SK-N-DZ (cell line): ENCODE measurements at places on chromosomes 3 and 15.
A peak's percentile ranks its signal among the peaks of the same experiment; 100 is the strongest.

DNA sequence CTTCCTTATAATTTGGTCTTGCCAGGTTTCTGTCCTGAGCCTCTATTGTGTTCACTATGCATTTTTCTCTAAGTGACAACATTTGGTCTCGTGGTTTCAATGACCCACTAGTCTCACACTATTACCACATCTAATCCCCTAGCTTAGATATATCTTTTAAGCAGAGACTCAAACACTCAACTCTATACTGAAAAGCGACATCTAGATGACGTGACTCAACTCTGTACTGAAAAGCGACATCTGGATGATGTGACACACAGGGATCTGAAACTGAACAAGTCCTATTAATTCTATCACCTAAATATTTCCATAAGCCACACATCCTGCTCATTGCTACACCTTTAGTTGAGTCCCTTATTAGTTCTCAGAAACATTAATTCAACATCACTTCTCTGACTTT lies 141.7 kb upstream of the MBNL1 start:
- no peak for DNase-seq

DNA sequence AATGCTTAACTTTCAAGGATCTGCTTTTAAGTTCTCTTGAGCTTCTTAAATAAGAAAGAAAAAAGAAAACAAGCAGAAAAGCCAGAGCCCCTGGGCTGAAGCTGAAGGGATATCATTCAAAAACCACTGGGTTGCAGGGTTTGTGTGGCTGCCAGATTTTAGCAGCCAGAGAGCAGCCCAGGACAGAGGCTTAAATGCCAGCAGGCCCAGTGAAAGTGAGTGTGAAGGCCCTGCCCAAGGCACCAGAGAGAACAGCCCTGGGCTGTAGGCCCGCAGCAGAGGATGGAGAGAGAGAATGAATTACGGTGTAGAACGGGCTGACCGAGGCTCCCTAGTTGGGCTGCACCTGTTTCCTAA lies 106.3 kb upstream of the BOC start:
- no peak for DNase-seq

GRCh38 chr3:69650066-69650419 lies 89.2 kb upstream of the MITF start:
- no peak for DNase-seq

GRCh38 chr3:40780291-40780924 lies 255.6 kb downstream of the ZNF621 start:
- DNase-seq, result no peak

- DNase-seq, result no peak
Measured at GRCh38 chr15:72796210-72796514, 12.6 kb upstream of the ADPGK start.

DNA sequence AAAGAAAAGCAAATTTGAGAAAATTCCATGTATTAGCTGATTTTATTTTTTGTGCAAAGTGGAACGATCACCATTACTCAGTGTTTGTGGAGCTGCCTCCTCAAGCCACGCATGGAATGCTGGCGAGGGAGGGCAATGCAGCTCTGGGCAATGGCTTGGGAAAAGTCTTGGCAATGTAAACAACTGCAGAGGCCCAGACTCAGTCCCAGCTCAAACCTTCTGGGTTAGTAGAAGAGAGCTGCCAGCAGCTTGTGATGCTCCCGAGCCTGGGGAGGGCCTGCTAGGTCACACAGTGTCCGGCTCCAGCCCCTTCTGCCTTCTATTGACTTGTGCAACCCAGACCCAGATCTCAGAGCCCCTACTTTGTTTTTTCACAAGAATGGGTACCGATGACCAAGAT lies 4.3 kb downstream of the EPHB1 start:
- DNase-seq, result no peak

DNA sequence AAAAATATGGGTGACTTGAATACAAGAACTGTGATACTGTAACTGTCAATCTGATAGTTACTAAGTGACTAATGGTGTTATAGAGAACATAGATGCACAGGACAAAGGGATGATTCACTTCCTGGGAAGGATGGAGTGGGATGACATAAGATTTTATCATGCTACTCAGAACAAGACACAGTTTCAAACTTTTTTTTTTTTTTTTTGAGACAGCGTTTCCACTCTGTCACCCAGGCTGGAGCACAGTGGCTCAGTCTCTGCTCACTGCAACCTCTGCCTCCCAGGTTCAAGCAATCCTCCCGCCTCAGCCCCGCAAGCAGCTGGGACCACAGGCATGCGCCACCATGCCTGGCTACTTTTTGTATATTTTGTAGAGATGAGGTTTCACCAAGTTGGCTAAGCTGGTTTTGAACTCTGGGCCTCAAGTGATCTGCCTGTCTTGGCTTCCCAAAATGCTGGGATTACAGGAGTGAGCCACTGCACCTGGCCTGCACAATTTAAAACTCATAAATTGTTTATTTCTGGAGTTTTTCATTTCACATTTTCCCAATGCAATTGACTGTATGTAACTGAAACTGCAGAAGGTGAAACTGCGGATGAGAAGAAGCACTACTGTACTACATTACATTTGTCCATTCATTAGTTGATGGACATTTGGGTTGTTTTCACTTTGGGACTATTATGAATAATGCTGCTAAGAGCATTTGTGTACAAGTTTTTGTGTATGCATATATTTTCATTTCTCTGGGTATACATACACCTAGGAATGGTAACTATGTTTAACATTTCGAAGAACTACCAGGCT lies 40.6 kb downstream of the ADIPOQ start:
- DNase-seq, result peak; percentile 28

- no peak for DNase-seq
Measured at GRCh38 chr3:79161941-79162340, 605.9 kb downstream of the ROBO1 start.

GRCh38 chr3:22121068-22121701 lies 370.2 kb upstream of the ZNF385D start:
- no peak for DNase-seq

DNA sequence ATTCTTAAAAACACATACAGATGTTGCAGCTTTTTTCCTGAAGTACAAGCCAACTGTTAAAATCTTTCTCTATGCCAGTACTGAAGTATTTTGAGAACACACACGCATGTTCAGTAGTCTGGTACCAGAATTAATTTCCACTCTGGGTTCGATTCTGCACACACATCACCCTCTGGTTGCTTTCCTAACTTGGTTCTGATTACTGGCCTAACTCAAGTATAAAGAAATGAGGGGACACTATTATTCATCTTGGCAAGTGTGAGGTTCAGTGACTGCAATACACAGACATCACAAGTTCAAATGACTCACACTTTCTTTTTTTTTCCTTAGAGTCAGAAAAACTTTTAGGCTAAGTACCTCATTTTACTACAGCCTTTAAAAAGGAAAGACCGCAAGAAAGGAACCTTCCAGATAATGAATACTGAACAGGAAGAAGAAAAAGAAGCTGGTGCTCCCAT lies 37.4 kb upstream of the LDHAL6B start:
- DNase-seq, result no peak

- no peak for DNase-seq
Measured at GRCh38 chr3:193901007-193901406, 234.9 kb upstream of the HES1 start.

DNA sequence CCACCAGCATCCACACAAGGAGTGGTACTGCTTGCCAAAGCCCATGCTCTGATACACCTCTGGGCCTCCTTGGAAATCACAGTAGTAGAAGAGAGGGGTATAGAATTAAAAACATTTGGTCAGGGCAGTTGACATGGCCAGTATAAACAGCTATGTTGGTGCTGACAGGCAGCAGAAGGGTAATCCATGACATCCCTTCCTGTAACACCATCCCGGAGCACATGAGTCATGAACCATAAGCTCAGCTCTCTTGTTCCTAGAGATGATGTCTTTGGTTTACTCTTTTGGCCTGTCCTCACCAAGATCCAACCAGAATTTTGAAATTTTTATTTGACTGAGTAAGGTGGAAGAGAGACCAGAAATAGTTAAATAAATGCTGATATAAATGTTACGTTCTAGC lies 132.6 kb upstream of the CTDSPL start:
- DNase-seq, result no peak

- DNase-seq, result no peak
Measured at GRCh38 chr3:72279068-72279604, 494.2 kb upstream of the PROK2 start.

GRCh38 chr3:152300029-152300731 lies 31.5 kb downstream of the MBNL1 start:
- no peak for DNase-seq

- peak; percentile 60 for DNase-seq
Measured at GRCh38 chr3:11982341-11982941, 21.7 kb upstream of the SYN2 start.

DNA sequence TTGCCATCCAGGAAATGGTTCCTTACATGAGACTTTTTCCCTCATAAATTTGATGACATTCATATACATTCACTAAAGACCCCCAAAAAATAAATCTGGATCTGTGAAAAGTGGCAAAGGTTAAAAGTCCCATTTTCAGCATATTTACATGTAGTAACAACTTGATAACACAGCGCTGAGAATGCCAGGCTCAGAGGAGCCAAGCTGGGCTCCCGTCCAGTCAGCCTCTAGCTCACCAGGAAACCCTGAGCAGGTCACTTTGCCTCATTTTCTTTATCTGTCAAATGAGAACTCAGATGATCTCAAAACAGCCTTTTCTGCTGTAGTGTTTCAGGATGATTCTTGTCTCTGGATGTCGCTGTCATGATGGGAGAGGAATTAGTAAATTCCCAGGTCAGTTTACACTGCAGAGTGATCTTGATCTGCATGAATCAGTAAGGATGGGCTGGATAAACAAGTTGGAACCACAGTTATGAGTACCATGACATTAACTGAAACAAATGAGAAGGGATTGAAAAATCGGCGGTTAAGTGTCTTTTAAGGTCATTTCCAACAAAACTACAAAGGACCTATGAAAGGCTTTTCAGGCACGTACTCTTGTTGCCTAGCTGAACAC lies 82.8 kb downstream of the PPARG start:
- DNase-seq, result no peak

DNA sequence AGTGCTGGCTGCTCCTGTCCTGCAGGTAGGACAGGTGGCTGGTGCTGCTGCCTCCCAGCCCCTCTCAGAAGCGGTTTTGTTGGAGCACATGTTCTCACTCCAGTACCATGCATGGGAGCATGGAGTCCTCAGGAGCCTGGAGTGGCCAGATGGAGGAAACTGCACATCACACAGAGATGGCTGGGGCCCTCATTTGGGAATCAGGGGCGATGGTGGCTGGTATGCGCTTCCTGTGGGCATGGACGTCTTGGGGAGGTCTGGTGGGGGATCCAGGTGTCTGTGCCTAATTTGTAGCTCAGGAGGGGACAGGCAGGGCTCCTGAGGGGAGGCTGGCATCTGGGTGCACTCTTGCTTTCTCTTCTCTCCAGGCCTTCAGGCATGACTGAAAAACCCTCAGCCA lies 168.2 kb downstream of the KLF13 start:
- DNase-seq, result no peak

DNA sequence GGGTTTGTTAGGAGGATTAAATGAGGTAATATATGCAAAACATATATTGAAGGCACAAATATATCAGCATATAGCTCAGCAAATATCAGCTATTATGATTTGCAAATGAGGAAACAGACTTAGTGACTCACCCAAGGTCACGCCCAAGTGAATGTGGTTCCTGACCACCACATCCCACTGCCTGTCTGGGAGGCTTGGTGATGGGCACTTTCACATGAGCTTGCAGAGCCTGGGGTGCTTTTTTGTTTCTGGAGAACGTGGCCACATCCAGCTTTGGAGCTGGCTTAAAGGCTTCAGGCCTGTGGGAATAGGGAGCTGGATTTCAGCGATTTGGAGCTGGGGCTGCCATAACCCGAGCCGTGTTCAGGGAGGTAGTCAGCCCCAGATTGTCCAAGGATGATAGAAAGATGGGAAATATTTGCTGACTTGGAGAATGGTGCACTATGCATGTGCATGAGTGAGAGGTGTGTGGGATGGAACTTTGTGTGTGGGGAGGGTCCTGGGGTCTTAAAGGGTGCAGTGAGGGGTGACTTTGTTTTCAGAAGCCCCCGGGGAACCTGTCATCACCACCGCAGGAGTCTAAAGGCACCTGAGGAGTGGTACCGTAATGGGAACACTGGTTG lies 12.0 kb upstream of the FGD5 start:
- DNase-seq, result no peak

- no peak for DNase-seq
Measured at GRCh38 chr15:82852941-82853561, 43.6 kb downstream of the WHAMM start.

- no peak for DNase-seq
Measured at GRCh38 chr3:195319060-195319459, 48.1 kb upstream of the XXYLT1 start.

DNA sequence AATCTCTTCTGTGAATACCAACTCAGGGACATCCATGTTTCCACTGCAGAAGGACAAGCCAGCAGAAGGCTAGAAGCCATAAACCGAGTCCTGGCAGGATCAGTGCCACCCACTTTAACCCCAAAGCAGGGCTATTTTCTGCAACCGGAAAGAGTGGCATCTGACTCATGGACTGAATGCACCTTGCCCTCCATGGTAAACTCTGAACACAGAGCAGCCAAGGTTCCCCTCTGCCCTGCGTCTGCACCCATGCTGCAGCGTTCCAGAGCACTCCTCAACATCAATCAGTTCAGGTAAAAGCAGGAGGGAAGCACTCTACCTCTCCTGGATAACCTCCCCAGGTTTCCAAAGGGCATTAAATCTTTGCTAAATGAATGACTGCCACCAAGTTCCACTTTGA lies 801 bp upstream of the NGRN start:
- no peak for DNase-seq

DNA sequence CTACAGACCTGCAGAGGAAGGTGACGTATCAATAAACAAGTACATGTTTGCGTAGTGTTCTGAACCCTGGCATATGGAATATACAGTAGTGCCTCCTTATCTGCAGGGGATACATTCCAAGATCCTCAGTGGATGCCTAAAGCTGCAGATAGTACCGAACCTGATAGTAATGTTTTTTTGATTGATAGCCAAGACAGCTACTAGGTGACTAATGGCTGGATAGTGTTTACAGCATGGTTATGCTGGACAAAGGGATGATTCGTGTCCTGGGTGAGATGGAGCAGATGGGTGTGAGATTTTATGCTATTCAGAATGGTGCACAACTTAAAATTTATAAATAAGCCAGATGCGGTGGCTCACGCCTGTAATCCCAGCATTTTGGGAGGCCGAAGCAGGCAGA lies 55.8 kb upstream of the IGF2BP2 start:
- DNase-seq, result no peak

DNA sequence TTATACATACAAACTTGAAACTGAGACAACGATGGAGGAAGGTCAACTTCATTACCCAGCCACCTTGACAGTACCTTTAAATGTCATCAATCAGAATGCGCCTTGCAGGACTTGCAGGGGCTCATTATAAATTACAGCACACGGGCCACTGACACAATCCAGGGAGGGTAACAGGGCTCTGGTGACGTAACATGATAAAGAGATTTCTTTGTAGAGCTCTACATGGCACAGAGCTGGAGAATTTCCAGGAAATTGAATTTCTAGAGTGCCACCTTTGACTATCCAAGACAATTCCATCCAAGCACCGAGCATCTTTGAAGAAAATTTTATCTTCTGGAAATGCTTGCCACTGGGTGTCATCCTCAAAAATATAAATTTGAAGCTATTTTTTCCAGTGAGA lies 486.0 kb downstream of the FOXP1 start:
- peak; percentile 74 for DNase-seq
